HFFc6 (cell line): ENCODE measurements at places on chromosomes 16 and 17.

DNA sequence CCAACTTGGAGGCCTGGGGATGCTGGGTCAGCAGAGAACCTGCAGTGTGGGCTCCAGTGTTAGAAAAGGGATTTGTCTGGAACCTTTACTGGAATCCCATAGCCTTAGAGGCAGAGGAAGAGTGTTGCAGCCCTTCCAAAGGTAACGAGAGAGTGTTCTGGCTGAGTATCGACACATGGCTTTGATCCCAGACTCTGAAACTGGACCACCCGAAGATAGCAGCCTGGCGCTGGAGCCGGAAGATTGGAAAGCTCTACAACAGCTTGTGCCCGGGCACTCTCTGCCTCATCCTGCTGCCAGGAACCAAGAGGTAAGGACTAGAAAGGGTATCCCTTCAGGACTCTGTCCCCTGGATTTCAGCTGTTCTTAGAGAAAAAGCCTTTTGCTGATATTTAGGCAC is 39.7 kb downstream of the REXO5 start:
- peaks cover 8% of the 10 kb centered on the region; the same call in 1 of the 2 replicates for H3K36me3 ChIP-seq
- no peak overlapping the region for H3K27ac ChIP-seq
- H3K4me1 ChIP-seq, result peaks cover 16% of the 10 kb centered on the region
- DNase-seq, result no peak
- H3K27me3 ChIP-seq, result no peaks in the 10 kb centered on the region; the same call in 1 of the 2 replicates

GRCh38 chr17:81871387-81872230 is 472 bp upstream of the ARHGDIA start:
- peaks cover 14% of the 10 kb centered on the region for H3K36me3 ChIP-seq
- peak; percentile 88 for DNase-seq
- H3K4me1 ChIP-seq, result peaks cover 31% of the 10 kb centered on the region

DNA sequence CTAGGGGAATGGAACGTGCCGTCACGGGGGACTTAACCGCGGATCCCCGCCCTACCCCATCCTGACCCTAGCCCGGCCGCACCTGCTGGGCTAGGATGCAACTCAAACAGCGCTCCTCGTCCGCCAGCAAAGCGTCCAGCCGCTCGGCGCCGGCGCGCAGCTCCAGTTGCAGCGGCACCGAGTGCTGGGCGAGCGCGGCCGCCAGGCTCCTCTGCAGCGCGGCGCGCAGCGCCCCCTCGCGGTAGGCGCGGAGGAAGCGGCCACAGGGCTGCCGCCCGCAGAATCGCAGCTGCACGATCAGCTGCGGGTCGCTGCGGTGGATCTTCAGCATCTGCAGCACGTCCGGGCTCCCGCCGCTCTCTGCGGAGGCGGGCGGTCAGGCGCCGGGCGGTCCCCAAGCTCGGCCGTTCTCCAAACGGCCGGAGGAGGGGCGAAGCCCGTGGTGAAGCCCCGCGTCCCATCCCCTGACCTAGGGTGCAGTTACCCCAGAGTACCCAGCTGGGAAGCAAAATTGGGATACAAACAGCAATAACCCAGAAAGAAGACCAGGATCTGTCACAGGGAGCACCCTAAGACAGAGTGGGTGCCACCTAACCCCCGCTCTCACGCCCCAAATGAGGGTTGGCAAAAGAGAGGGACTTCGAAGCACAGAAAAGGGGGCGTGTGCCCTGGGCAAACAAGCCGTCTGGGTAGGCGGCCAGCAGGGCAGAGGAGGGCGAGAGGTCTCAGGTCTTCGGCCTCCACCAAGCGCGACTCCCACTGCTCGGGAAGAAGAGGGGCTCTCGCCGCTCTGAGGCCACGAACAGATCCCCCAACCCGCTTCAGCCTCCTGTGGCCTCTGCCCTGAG is 4.2 kb downstream of the TRADD start:
- H3K4me3 ChIP-seq, result no peak overlapping the region
- H3K4me1 ChIP-seq, result peaks cover 20% of the 10 kb centered on the region
- peaks cover 12% of the 10 kb centered on the region for H3K27me3 ChIP-seq
- no peak overlapping the region for H3K27ac ChIP-seq
- DNase-seq, result peak; percentile 56
- H3K36me3 ChIP-seq, result no peaks in the 10 kb centered on the region

GRCh38 chr16:48811478-48811877 is 201.5 kb upstream of the N4BP1 start:
- DNase-seq, result no peak
- no peaks in the 10 kb centered on the region for H3K36me3 ChIP-seq
- no peaks in the 10 kb centered on the region for H3K27me3 ChIP-seq
- no peak overlapping the region for H3K4me3 ChIP-seq
- no peak overlapping the region for H3K27ac ChIP-seq

DNA sequence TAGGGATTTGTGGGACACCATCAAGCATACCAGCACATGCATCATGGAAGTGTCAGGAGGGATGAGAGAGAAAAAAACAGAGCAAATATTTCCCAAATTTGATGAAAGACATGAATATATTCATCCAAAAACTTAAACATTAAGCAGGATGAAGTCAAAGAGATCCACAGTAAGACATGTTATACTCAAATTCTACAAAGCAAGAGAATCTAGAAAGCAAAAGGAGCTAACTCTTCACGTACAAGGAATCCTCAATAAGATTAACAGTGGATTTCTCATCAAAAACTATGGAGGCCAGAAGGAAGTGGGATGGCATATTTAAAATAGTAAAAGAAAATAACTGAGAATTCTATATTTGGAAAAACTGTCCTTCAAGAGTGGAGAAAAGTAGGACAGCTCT is 374.8 kb downstream of the ZFHX3 start:
- H3K4me3 ChIP-seq, result no peak overlapping the region
- peaks cover 32% of the 10 kb centered on the region for H3K36me3 ChIP-seq
- peaks cover 11% of the 10 kb centered on the region for H3K4me1 ChIP-seq
- DNase-seq, result no peak
- H3K27me3 ChIP-seq, result no peaks in the 10 kb centered on the region
- H3K27ac ChIP-seq, result no peak overlapping the region

- H3K27me3 ChIP-seq, result peaks cover 10% of the 10 kb centered on the region
- no peak overlapping the region for H3K4me3 ChIP-seq
- no peaks in the 10 kb centered on the region for H3K36me3 ChIP-seq
- peaks cover 14% of the 10 kb centered on the region for H3K4me1 ChIP-seq
- H3K27ac ChIP-seq, result no peak overlapping the region
Observed at GRCh38 chr17:62868008-62868407, 59.9 kb upstream of the MARCHF10 start.

DNA sequence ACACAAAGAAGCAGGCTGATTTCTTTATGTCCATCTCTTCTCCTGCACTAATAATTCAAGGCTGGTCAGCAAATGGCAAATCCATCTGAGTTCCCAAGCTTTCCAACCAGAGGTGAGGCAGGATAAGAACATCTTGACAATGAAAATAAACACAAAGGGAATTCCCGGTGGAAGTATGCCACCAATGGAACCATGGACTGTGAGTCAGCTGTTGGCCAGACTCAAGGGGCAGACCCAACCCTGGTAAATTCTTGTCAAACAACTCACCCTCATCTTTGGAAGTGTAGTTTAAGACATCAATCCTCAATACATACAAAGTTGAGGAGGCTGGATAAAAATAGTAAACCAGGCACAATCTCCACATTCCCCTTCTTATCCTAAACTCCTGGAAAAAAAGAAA is 74.3 kb upstream of the CES5A start:
- H3K27me3 ChIP-seq, result peaks cover 1% of the 10 kb centered on the region; the same call in 1 of the 2 replicates
- H3K36me3 ChIP-seq, result no peaks in the 10 kb centered on the region
- no peaks in the 10 kb centered on the region for H3K4me1 ChIP-seq
- no peak overlapping the region for H3K4me3 ChIP-seq
- H3K27ac ChIP-seq, result no peak overlapping the region

DNA sequence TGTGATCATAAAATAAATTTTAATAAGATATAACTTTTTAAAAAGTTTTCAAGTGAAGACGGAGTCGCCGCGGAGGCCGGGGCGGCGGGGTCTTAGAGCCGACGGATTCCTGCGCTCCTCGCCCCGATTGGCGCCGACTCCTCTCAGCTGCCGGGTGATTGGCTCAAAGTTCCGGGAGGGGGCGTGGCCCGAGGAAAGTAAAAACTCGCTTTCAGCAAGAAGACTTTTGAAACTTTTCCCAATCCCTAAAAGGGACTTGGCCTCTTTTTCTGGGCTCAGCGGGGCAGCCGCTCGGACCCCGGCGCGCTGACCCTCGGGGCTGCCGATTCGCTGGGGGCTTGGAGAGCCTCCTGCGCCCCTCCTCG is at the start of gene FOXC2:
TSS of gene FOXC2 (plus strand) at position 229 of the 365 bp plus-strand sequence. CDS start 507 bp downstream, outside the sequence.
- peak within 1 kb of the TSS; percentile 76 for H3K27ac ChIP-seq
- peaks cover 32% of the 10 kb centered on the region for H3K27me3 ChIP-seq
- peaks cover 27% of the 10 kb centered on the region for H3K36me3 ChIP-seq
- DNase-seq, result peak; percentile 81

- peaks cover 30% of the 10 kb centered on the region for H3K4me1 ChIP-seq
- H3K27me3 ChIP-seq, result peaks cover 5% of the 10 kb centered on the region
- H3K36me3 ChIP-seq, result peaks cover 4% of the 10 kb centered on the region; the same call in 1 of the 2 replicates
Observed at GRCh38 chr16:81431554-81432353, 12.9 kb upstream of the CMIP start.

- peaks cover 1% of the 10 kb centered on the region for H3K27me3 ChIP-seq
- peaks cover 36% of the 10 kb centered on the region for H3K4me1 ChIP-seq
- H3K27ac ChIP-seq, result peak overlapping the region; percentile 60
- peak; percentile 85 for DNase-seq
- H3K4me3 ChIP-seq, result peak overlapping the region; percentile 86
Observed at GRCh38 chr17:980406-981291, 1.1 kb upstream of the NXN start.

DNA sequence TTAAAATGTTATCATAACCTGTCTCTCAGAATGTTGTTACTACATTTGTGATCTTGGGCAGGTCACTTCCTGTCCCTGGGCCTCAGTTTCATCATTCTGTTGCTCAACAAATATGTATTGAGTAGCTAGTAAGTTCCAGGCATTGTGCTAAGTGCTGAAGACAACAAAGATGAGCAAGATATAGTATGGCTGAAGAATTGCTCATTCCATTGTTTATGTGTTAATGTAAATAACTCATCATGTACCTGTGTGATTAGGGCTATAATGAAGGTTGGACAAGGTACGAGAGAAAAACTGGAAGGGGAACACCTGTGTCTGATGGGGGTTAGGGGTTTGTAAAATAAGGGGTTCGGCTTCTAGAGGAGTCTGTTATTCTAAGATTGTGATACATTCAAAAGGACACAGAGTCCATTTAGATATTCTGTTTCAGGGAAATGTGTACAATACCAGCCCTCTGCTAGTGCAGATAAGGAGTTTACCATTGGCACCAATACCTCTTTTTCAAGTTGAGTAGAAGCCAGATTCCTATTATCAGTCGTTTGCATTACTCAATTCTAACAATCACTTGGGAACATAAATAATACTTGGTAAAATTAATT is 20.0 kb downstream of the TUBG1 start:
- no peaks in the 10 kb centered on the region for H3K4me1 ChIP-seq
- H3K36me3 ChIP-seq, result no peaks in the 10 kb centered on the region
- H3K27me3 ChIP-seq, result peaks cover 9% of the 10 kb centered on the region
- H3K27ac ChIP-seq, result no peak overlapping the region
- DNase-seq, result no peak
- H3K4me3 ChIP-seq, result no peak overlapping the region

- H3K36me3 ChIP-seq, result no peaks in the 10 kb centered on the region
- H3K27me3 ChIP-seq, result peaks cover 3% of the 10 kb centered on the region; the same call in 1 of the 2 replicates
- H3K4me1 ChIP-seq, result no peaks in the 10 kb centered on the region
- no peak for DNase-seq
- no peak overlapping the region for H3K4me3 ChIP-seq
Observed at GRCh38 chr17:69431835-69432234, 17.3 kb downstream of the MAP2K6 start.

- no peak overlapping the region for H3K4me3 ChIP-seq
- no peak overlapping the region for H3K27ac ChIP-seq
- H3K36me3 ChIP-seq, result no peaks in the 10 kb centered on the region
- DNase-seq, result no peak
- H3K4me1 ChIP-seq, result no peaks in the 10 kb centered on the region
- H3K27me3 ChIP-seq, result peaks cover 2% of the 10 kb centered on the region
Observed at GRCh38 chr16:22805326-22805725, 8.6 kb upstream of the HS3ST2 start.

GRCh38 chr16:55513616-55514015 is 4.7 kb downstream of the LPCAT2 start:
- peaks cover 54% of the 10 kb centered on the region for H3K36me3 ChIP-seq
- peaks cover 46% of the 10 kb centered on the region for H3K4me1 ChIP-seq
- H3K27ac ChIP-seq, result peak overlapping the region; percentile 32; the same call in 1 of the 2 replicates
- no peak for DNase-seq
